ENCODE measurements at places on chromosomes 6 and 20.

DNA sequence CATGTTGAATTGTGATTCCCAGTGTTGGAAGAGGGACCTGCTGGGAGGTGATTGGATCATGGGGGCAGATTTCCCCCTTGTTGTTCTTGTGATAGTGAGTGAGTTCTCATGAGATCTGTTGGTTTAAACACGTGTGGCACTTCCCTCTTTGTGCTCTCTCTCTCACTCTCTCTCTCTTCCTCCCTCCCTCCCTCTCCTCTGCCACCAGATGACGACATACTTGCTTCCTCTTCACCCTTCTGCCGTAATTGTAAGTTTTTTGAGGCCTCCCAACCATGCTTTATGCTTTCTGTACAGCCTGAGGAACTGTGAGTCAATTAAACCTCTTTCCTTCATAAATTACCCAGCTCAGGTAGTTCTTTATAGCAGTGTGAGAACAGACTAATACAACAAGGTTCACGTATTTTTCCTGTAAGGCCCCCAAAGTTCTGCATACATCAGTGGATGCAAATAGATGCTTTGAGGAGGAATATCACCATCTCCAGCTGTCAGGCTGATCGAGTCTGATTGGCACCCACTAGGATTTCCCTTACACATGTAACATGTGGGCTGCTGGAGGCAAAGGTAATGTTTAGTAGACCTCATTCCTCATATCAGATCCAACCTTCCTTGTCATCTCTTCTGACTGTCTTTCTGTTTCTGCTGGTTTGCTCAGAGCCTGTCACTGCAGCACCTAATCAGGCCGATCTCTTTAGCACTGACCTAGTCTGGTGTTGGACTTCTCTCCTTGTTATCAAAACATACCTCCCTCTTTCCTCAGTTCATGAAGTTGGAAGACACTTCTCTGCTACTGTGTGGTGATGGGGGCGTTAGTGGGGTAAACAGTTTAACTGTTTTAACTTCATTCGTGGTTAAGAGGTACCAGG lies 54.3 kb upstream of the BACH2 start:
- DNase-seq: peak; percentile 70

DNA sequence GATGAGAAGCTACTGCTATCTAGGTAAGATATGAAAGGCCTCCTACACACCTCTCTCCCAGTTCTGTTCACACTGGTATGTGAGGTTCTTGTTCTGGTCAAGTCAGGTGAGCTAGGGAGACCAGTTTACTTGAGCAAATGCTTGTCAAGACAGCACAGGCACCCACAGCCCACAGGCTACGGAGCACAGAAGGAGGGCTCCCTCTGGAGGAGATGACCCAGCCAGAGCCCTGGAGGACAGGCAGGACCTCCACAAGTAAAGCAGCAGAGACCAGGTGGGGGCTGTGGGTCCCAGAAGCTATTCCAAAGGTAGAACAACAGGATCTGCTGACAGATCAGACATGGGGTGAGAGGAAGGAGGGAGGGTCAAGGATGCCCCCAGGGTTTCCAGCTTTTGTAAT lies 13.2 kb downstream of the MMP24OS start:
- DNase-seq: no peak

DNA sequence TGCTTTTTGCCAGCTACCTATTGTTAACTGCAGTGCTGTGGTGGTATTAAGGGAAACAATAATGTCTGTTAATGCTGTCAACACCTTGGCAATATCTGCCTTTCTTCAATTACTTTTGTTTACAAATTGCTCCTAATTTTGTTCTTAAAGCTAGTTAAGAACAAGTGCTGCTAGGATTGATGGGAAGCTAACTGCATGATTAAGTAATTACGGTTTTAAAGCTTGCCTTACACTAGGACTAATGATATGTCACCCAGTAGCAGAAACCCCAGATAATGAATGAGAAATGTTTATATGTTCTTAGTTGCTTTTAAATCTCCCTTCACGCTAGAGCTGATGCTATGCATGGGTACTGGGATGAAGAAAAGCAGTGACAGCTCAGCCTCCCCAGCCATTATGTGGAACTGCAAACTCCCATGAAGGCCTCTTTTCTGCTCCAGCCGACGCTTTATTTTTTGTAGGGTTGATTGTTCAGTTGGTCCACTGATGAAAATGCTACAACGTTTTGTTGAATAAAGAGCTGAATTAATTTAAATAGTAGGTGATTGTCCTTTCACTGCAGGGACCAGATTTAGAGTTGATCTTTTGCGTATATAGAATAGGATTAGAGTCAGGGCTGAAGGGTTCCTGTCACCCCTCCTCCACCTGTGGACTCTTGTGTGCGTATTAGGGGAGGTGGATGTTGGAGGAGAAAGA lies 610.5 kb downstream of the TFAP2B start:
- no peak for DNase-seq

- DNase-seq: no peak
Observed at GRCh38 chr6:54377776-54378175, 69.5 kb downstream of the TINAG start.

- no peak for DNase-seq
Observed at GRCh38 chr6:125968493-125968892, 11.9 kb downstream of the HINT3 start.

DNA sequence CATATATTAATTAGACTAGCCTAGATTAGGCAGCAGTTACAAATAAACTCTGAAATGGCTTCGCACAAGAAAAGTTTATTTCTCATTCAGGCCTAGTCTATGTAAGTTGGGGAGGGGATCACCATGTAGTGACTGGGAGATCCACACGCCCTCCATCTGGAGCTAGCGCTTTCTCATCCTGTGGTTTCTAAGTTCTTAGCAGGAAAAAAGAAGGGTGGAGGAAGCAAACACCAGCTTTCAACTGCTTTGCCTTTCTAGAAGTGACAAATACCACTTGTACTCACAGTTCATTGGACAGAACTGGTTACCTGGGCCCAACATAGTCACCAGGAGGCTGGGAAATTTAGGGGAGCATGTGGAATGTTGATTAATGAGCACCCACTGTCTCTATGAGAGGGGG lies 46.6 kb downstream of the NDUFAF5 start:
- DNase-seq: no peak

- DNase-seq: peak; percentile 37
Observed at GRCh38 chr6:34484899-34485298, 19.0 kb downstream of the PACSIN1 start.

DNA sequence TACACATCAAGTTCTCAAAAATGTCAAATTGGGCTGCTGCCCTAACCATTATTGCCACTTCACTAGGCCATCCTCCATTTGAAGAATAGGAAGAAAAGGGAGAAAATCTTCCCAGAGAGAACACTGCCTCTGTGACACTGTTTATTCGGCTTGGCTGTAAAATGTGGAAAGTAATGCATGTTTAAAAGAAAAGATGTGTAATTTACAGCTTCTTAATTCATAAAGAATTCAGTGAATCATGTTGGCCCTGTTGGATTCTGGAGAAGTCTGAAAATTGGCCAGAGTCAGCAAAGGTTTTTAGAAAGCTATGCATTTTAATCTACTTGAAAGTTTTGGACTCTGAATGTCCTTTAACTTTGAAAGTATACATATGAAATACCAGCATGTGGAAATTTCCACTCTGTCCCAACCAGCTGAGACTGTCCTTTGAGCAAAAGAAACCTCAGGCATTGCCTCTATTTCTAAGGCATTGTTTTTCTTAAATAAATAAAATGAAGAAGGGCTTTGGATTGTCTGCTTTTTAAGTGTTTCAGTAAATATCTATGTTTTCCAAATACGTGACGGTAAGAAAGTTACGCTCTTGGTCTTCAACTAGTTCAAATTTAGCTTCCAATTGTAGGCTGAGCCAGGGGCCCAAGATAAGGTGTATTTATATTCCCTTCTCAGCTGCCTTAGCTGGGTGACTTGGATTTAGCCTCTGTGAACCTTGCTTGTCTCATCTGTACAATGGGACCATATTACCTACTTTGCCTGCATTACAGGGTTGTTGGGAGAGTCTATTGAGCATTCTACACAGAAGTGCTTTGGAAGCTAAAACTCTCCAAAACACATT lies 222.2 kb downstream of the UST start:
- DNase-seq: no peak

GRCh38 chr20:19104186-19104585 lies 108.3 kb upstream of the SLC24A3 start:
- DNase-seq: no peak

DNA sequence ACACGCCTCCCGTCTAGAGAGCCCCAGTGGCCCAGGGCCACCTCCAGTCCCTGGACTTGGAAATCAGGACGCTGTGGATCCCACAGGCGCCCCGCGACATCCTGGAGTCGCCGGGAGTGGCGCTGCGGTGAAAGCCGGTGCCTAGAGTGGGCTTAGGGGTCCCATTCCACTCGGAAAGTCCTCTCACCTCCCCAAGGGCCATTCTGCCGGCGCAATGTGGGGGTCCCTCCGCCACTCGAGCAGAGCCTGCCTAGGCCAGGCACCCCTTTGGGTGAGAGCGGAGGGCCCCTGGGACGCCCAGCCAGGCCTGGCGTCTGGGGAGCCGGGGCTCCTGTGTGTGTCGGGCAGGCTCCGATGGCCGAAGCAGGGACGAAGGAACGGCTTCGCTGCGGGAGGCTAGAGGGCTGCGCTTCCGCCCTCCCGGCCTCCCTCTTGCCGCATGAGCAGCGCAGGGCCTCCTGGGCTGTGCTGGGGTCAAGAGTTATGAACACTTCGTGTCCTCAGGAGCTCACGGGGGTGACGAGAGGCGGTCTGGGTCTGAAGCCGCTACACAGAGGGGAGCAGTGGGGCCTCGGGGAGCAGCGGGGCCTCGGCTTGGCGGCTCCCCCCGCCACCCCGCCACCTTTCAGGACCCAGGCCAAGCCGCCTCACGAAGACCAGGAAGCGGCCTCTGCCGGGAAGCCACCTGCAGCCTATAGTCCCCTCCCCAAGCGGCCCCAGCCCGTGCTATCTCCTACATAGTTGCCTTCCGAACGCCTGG lies 13.6 kb downstream of the POU3F2 start:
- DNase-seq: no peak

- no peak for DNase-seq
Observed at GRCh38 chr6:138429761-138430160, 25.7 kb downstream of the HEBP2 start.

DNA sequence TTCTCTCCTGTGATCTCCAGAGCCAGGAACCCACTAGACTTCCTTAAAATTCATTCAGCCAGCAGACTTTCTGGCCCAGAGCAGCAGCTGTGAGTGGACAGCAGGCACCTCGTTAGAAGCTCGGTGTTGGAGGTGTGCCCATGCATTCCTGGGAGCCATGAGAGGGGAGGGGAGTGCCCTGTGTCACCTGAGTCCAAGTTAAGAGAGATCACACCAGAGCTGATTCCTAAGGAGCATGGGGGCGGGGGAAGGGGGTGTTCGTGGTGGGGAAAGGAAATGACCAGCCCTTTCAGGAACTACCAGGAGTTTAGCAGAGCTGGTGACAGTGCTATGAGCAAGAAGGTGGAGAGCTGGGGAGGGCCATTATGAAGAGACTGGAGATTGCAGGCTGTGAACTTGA lies 46.9 kb downstream of the GFRA4 start:
- DNase-seq: no peak

DNA sequence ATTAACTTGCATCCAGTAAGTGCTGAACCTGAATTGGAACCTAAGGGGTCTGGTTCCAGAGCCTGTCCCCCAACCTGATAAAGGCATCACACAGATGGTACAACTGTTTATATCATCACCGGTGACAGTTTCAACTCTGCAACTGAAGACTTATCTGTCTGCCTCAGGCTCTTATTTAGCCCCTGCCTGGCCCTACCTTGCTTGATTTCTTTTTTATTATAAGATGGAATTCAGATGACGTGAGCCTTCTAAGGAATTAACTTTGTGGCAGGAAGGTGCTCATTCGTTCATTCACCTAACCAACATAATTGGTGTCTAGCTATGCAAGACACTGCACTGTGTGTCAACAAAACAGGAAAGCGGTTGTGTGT lies 175.0 kb downstream of the BCAS1 start:
- no peak for DNase-seq

GRCh38 chr20:63533871-63534393 lies 3.2 kb downstream of the PTK6 start:
- DNase-seq: no peak

DNA sequence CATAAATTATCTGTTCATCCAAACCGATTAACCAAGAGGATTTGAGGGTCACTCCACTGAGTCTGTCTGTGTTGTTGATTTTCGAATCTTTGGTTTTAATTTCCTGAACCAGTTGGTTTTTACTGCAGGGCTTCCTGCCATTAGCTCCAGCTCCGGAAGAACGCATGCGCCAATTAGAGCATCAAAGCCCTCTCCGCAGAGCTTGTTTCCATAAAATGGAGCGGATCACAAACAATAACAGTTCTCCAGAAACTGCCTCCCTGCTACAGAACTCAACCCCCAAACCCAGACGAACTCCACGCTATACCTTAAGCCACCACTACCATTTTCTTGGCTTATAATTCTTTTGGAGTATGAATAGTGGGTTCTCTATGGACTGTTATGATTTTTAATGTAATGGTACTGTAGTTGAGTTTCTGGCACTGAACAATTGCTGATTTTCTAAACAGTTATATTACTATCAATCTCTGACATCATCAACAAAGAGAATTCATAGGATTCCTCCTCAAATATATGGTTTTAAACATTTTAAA lies 13.8 kb downstream of the TFAP2A start:
- no peak for DNase-seq

- no peak for DNase-seq
Observed at GRCh38 chr6:155872961-155873360, 417.3 kb upstream of the NOX3 start.

- no peak for DNase-seq
Observed at GRCh38 chr6:49732781-49733180, 11.4 kb downstream of the CRISP3 start.

DNA sequence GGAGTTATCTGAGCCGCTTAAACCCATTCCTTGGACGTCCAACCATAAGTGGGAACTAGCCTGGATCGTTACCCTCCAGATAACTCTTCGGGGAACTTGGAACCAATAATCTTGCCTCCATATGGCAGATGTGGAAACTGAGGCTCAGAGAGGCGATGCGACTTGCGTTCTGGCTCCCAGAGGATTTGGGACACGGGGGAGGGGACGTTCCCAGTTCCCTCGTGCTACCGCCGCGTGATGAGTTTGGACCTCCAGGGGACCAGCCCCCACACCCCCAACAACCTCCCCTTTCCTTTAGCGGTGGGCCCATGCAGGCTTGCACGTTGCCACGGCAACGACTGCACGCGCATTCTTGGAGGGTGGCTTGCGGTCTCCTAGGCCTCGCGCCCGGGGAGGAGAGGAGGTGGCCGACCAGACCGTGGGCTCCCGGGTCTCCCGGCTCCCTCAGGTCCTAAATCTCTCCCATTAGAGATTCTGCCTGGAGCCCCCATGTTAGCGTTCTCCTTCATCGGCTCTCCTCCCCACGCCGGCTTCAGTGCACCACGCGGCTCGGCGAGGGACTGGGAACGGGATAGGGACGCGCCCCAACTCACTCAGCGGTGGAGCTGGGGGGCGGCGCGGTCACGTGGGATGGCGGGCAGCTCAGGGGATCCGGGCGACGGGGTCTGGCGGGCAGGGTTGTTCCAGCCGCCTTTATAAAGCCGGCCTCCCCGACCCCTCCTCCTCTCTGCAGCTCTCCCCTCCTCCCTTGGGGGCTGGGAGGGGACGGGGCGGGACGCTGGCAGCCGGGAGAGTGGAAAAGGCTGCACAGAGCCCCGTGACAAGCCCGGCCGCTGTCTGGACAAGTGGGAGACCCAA lies at the start of gene PLTP:
Gene PLTP, minus strand, starts transcription at position 670 of the 858 bp plus-strand sequence. CDS start 703 bp downstream, outside the sequence.
- peak; percentile 37 for DNase-seq

- no peak for DNase-seq
Observed at GRCh38 chr20:49397525-49397924, 84.9 kb downstream of the KCNB1 start.
